ENCODE measurements at places on chromosomes 1 and 21.

DNA sequence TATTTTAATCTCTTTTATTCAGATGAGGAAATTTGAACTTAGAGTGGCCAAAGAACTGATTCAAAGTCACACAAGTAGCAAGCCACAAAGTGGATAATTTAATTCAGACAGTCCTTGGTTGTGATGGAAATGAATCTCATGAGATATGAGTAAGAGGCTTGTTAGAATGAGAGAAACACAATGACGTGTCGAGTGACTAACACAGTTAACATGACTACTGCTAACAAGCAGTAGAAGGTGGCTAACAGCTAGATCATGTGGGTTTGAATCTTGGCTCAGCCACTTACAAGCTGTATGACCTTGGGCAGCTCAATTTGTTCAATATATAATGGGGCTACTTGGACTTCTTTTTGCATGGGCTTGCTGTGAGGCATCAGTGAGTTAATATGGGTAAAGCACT, 104.5 kb upstream of the LMO4 start:
- DNase-seq, result no peak

GRCh38 chr1:184854036-184854435, 99.4 kb upstream of the EDEM3 start:
- DNase-seq, result no peak

DNA sequence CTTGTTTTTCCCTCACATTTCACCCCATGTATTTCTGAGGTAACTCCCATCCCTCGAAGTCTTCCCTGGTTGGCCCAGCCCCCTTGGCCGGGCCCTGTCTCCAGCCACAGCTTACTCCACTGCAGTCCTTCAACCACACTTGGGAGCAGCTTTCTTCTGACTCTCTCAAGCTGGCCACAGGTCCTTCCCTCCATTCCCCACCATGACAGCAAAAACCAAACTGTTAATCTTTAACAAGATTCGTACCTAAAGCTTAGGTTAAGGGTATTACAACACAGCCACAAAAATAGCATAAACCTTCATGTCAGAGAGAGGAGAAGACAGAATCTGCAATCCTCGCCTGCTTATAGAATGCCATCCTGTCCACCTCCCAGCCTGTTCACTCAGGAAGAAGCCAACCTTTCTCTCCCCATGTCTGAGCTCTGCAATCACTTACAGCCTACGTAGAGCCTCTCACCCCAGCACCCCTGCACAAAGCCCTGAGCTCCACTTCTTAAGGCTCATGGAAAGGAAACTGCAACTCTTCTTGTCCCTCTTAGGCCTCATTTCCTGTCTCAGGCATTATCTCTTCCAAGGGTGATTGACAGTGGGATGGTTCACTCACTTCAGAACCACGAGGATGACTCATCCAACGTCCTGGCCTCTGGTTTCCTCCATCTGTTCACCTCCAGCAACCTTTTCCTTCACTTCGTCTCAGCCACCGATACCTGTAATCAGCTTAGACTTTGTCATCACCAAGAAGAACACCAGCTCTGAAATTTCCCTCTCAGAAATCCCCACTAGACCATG, 72.8 kb downstream of the CD2 start:
- peak; percentile 26 for DNase-seq

DNA sequence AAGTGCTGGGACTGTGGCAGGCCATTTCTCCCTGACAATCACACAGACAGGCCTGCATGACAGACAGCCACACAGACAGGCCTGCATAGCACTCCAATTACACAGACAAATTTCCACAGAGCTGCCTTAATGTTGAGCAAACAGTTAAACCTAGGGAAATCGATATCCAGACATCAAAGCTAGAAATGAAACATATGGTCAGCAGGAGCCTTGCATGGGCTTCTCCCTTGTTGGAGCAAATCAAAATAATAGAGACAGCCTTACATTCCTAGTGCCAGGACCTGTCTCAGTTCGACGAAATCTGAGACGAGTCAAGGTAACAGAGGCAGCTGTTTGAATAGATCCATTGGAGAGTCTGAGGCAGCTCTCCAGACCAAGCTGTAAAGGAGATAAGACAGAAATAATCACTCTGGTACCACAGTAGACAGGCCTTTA, 42.4 kb downstream of the OLFML3 start:
- DNase-seq, result no peak

DNA sequence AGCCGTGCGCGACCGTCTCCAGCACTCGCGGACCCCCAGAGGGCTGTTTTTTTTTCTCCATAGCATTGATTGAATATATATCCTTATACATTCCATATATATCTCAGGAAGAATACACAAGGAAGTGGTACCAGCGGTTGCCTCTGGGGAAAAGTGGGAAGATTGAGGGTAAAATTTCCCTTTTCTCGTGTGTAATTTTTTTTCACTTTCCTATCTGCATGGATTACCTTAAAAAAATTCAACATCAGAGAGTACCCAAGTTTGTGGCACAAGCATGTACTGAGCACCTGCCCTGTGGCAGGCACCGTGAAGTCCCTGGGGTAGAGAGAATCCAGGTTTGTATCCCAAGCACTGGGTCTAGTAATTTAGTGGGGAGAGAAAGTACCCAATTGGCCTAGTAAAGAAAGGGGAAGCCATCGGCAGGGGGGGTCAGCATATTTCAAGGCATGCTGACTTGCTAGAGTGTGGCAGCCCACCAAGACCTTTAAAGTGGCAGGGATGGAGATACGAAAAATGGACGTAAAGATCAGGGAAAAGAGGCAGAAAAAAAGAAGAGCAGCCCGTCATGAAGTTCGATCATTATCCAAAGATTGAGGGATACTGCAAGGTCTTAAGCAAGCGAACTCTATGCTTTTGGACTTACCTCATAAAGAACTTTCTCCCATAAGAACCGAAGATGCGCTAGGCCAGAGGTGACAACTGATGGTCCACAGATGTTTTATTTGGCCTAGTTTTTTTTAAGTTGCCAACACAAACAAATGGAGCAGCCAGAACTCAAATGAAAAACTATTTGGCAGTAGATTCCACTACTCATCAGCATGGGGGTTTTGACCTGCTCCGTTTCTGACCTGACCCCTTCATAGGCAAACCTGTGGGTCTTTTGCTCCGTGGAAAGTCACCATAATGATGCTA, 1.5 kb upstream of the HMGN1 start:
- DNase-seq, result no peak

- no peak for DNase-seq
Observed at GRCh38 chr1:155651861-155652661, 36.5 kb downstream of the YY1AP1 start.

DNA sequence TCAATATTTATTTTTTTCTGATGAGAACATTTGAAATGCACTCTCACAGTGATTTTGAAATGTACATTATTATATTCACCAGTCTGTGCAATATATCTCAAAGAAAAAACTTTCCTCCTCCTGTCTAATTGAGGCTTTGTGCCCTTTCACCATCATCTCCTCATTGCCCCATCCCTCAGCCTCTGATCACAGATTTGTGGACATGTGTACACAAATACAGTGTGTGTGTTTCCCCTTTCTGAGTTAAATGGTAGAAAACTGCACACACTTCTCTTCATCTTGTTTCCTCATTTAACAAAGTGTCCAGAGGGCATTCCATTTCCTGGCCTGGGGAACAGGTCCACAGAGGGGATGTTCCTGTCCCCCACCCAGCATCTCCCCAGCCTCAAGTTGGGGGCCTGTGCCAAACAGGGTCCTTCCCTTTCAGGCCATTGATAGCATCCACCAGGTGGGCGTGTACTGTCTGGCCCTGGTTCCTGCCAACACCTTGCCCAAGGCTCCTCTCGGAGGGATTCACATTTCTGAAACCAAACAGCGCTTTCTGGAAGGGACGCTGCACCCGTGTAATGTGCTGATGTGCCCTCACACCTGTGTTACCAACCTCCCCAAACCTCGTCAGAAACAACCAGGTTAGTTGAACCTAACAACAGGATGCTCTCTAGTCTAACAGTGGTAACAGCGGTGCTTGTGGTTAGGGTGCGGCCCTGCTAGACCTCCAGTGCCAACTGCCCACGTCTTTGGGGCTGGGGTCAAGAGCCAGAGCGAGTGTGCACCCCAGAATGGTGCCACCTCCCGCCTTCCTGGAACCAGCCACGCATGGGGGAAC, 54.6 kb downstream of the S100B start:
- DNase-seq, result peak; percentile 63

GRCh38 chr1:89728381-89728780, 92.5 kb upstream of the LRRC8D start:
- DNase-seq, result no peak

- DNase-seq, result no peak
Observed at GRCh38 chr1:27148591-27148990, 6.3 kb downstream of the SLC9A1 start.

GRCh38 chr1:46802901-46803574, 4.2 kb downstream of the CYP4B1 start:
- DNase-seq, result no peak

DNA sequence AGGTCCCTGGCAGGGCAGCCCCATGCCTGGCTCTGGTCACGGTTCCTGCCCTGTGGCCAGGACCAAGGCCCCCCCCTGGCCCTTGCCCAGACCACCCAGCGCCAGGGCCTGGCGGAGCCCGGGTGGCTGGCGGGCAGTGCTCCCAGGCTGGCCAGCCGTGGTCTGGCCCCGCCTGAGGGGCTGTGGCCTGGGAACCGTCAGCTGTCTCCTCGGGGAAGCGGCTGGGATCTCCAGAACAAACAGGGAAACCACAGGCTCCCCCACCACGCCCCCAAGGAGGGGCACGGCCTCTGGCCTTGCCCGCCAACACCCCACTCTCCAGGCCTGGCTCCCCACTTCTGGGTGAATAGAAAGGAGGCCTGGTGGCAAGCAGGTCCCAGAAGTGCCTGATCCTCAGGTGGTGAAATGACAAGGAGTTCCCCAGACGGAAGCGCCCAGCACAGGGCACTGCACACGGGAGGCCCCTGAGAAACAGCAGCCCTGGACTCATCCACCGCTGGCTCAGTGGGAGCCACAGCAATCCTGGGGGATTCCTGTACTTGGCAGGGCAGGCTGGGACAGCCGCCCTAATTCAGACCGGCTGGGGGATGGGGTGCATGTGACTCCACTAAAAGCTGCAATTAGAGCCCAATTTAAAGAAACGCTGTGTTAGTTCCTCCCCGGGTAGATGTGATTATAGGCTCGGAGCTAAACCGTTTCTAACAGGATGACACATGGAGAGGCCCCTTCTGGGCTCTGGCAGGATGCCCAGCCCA, 78.9 kb downstream of the RAP1GAP start:
- DNase-seq, result no peak

GRCh38 chr1:3740042-3740441, 12.2 kb upstream of the CCDC27 start:
- DNase-seq, result no peak

- no peak for DNase-seq
Observed at GRCh38 chr1:103527331-103527730, 1.8 kb downstream of the RNPC3 start.

GRCh38 chr1:197902454-197903195, at the start of gene C1orf53:
TSS of gene C1orf53 (plus strand) at chr1:197902630. CDS start at chr1:197902650, 20 bp downstream.
- DNase-seq, result peak; percentile 68

- DNase-seq, result no peak
Observed at GRCh38 chr1:81213279-81213678, 587.5 kb upstream of the ADGRL2 start.

GRCh38 chr21:40819071-40819900, 27.7 kb downstream of the DSCAM start:
- no peak for DNase-seq

DNA sequence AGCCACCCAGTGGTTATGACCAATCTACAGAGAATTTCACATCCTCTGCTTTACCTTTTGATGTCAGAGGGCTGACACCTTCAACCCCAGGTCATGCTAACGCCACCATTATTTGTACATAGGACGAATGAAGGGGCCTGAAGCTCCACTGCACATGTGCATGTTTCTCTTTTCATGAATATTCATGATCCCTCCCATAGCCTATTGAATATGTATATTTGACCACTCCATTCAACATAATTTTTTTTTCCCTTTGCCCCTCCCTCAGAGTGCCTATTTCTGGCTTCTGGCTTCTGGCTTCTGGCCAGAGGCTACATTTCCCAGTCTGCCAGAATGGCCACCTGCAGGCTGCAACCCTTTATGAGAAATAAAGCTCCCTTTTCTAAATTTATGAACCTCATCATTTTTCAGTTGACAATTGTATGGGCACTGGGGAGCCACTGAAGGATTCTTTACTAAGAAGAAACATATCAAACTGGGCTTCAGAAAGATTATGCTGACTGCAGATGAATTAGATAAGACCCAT, 406.7 kb downstream of the SIPA1L2 start:
- no peak for DNase-seq

- no peak for DNase-seq
Observed at GRCh38 chr1:227124473-227124872, 184.4 kb downstream of the COQ8A start.

GRCh38 chr1:27594564-27595510, 9.1 kb downstream of the AHDC1 start:
- no peak for DNase-seq

DNA sequence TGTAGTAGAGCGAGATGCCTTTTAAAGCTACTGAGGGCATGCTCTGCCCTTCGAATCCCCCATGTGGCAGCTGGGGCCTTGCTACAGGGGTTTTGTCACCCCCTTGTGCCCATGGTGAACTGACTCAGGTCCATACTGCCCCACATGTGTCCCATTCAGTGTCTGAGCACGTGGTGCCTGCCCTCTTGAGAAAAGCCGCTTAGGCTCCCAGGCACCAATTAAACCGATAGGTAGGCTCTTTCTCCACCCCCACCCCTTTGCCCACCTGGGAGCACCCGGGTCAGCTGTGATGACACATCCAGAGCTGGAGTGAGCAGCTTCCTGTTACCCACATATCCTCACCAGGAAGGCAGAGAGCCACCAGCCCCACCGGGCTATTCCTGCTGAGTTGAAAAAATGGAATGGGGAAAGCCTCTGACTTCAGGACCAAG, 30.5 kb downstream of the TMCC2 start:
- no peak for DNase-seq

- no peak for DNase-seq
Observed at GRCh38 chr1:241840164-241840563, 7.8 kb upstream of the EXO1 start.
